ENCODE measurements at places on chromosomes 12 and 14.

DNA sequence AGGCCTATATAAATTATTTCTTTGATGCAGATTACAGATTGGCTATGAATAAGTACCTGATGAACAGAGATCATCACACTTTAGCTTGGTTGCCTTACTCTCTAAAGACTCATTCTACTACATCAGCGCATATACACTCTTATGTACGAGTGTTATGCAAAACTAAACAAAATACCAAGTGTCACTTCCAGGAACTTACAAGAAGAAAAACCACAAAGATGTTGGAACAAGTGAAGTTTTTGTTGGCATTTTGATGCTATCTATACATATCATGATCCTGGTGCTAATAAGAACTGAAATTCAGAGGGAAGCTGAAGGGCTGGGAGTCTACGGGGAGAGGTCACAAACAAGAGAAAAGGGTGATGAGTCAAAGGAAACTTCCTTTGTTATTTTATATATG, 47.9 kb upstream of the CERS5 start:
- no peak for DNase-seq

GRCh38 chr14:63896278-63896720, 43.5 kb downstream of the SYNE2 start:
- no peak for DNase-seq

- DNase-seq, result no peak
Measured at GRCh38 chr14:57909626-57910025, 43.7 kb upstream of the SLC35F4 start.

DNA sequence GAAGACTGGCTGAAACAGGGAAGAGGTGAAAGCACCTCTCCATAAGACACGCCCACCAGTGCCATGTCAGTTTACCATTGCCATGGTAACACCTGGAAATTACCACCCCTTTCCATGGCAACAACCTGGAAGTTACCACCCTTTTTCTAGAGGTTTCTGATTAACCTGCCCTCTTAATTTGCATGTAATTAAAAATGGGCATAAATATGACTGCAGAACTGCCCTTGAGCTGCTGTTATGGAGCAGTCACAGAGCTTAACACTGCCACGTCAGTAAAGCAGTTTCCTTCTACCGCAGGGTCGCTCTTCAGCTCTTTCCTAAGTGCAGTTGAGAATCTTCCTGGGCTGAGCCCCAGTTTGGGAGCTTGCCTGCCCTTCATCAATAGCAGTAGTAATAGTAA, 55.2 kb downstream of the RASSF3 start:
- no peak for DNase-seq

DNA sequence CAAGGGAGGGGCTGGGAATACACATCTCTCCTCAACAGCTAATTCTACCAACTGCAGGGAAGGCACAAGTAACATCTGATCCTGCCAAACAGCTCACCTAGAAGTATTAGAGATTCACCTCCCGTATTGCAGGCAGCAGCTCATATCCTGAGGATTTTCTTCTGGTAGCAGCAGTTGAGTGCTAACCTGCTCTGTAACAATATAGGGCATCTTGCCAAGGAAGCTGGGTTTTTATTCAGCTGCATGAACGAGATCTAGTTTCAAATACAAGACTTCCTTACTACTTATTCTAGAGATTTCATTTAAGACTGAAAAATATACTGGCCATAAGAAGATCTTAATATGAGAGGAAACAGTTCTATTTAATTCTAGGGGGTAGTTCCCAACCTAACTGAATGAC, 261.4 kb upstream of the USP15 start:
- no peak for DNase-seq

- no peak for DNase-seq
Measured at GRCh38 chr12:77686760-77687159, 143.9 kb upstream of the NAV3 start.

GRCh38 chr14:101982621-101983020, 18.2 kb downstream of the DYNC1H1 start:
- DNase-seq, result no peak

- DNase-seq, result no peak
Measured at GRCh38 chr12:123444092-123445026, 7.9 kb upstream of the RILPL2 start.

DNA sequence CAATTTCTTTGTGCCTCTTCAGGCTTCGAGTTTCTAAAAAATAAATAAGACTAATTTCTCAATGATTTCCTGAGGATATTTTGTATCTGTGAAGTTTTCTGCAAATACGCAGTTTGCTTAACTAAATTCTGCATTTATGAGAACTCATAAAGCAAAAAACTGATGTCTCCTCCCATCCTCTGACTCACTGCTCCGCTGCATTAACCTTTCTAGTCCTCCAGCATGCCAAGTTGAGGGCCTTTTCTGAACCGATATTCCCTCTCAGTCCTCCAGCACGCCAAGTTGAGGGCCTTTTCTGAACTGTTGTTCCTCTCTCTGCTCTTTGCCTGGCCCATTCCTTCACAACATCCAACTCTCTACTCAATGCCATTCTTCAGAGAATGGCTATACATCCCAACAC, 3.2 kb downstream of the IPO8 start:
- no peak for DNase-seq

DNA sequence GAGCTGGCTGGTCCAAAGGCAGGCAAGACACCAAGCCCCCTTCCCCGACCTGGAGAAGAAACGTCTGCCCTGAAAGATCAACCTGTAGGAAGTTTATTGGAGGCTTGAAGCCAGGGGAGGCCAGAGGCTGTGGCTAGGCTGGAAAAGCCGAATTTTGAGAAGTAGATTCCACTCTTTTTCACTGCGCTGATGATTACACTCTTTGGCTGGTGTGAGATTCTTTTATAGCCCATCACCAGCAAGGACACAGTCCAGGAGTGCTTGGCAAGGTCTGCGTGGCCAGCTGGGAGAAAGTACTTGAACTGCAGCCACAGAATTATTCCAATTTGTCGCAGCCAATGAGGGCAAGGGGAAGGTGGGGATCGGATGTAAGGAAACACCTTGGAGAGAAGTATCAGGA, 45.0 kb downstream of the SYNE3 start:
- no peak for DNase-seq

DNA sequence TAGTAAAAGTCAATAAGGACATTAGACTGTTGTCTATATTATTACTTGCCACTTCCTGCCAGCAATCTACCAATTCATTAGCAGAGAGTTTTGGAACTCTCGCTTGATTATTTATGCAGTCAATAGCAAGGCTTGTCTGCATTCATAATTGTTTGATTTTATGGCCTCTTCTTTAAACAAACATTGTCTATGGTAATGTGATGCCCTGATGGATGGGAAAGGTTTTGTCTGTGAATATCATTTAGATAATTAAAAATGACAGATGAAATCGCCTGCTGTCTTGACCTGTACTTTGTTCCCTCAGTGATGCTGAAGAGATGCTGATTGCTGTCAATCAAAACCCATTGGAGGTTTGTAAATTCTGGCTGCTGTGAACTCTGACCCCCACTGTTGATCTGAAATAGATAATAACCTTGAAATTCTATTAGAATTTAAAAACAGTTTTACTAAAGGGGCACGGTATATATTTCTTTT, 455.3 kb downstream of the NPAS3 start:
- DNase-seq, result no peak

GRCh38 chr12:50103767-50104321, at the start of gene GPD1:
Gene GPD1 (plus strand): TSS chr12:50104008. CDS start chr12:50104051, 43 bp downstream.
- DNase-seq, result no peak

DNA sequence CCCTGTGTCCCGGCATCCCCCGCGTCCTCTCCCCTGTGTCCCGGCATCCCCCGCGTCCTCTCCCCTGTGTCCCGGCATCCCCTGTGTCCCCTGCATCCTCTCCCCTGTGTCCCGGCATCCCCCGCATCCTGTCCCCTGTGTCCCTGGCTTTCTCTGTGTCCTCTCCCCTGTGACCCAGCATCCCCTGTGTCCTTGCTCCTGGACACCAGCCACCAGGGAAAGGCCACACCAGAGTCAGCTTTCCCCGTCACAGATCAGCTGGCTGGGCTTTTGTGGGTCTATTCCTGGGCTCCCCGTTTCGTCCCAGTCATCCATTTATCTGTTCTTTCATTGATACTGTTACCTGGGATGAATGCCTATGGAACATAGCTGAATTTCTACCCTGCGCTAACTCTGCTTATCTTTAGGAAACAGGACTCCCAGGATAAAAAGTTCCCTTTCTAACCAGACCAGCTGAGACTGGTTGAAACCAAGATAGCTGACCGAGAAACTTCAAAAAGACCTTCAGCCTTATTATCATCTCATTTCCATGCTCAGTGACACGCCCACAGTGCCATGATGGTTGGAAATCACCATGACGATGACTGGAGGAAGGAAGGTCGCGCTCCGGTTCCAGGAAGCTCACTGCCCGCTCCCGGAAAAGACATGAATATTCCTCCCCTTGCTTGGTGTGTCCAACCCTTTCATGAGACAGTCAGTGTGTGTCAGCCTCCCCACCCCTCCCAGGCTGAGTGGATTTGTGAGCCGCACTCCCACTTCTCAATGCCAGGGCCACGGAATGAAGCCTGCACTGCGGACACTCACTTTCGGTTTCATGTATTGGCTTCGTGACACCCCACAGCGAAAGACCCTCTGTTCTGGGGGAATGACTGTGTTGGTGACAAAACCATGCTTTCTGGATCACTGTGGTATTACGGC, 276.4 kb upstream of the SFSWAP start:
- DNase-seq, result no peak

DNA sequence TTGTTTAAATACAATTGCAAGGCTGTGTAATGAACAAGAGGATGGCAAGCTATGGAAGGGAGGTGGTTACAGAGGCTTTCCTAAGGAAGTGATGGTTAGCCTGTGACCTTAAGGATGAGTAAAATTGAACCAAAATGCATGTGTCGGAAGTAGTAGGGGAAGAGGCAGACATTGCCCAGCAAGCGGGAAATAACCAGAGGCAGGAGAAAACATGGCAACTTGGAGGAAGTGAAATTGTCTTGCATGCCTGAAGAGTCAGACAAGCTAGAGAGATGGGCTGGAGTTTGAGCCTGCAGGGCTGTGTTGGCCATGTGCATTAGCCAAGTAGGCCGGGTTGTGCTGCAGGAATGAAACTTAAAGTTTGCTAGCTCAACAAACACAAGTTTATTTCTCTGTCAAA, 96.2 kb downstream of the BTG1 start:
- DNase-seq, result no peak

- no peak for DNase-seq
Measured at GRCh38 chr12:966724-967123, 17.2 kb upstream of the RAD52 start.

GRCh38 chr14:100268591-100269207, 29.8 kb downstream of the YY1 start:
- DNase-seq, result no peak

DNA sequence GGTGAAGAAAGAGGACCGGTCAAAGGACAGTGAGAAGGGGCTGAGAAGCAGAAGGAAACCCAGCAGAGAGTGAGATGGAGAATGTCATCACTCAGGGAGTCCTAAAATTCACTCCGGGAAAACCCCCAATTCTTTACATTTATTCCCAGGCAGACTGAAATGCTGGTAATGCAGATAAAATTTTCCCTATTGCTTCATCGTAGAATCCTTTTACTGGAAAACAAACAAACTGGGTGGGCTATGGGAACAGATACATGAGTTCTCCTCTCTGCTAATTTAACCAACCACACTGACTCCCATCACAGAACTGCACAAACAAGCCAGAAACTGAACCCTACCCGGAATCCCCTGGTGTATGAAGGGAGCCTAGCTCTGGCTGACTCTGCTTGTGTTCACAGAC, 20.9 kb downstream of the HEBP1 start:
- no peak for DNase-seq

GRCh38 chr14:105477660-105478397, 3.2 kb downstream of the CRIP2 start:
- DNase-seq, result no peak

GRCh38 chr12:7346551-7347225, 42.8 kb downstream of the ACSM4 start:
- DNase-seq, result no peak

- no peak for DNase-seq
Measured at GRCh38 chr12:103583008-103583407, 4.1 kb upstream of the STAB2 start.

- no peak for DNase-seq
Measured at GRCh38 chr12:20439626-20440025, 71.3 kb downstream of the PDE3A start.

DNA sequence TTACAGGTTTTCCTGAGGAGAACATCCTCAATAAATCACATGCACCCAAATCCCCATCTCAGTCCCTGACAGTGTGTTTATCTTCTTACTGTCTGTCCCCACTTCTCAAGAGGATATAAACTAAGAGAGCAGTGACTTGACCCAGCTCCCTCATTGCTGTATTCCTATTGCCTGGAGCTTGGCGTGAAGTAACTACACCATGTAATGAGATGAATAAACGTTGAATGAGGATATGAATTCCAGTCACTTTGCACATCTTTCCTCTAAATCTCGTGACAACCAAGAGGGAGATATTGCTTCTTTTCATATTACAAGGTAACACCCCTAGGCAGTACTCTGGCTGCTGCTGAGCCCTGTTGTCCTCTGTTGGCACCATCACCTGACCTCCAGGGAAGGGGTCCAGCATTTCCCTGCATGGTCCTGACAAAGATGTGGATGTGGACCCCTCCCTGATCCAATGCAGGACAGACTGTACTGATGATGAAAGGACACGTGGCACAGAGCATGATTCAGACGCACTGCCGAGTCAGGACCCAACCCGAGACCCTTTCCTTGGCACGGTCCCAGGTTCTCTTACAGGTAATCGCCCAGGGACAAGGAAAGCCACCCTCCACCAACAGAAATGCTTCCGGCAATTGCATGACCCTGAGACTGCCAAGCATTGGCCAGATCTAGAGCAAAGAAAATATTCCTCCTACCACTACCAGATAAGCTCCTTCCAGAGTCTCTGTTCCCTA, 47.7 kb upstream of the CPM start:
- DNase-seq, result no peak

GRCh38 chr12:6871052-6871957, 1.8 kb downstream of the SPSB2 start:
- no peak for DNase-seq

GRCh38 chr14:102779574-102780315, 2.5 kb downstream of the TRAF3 start:
- no peak for DNase-seq

DNA sequence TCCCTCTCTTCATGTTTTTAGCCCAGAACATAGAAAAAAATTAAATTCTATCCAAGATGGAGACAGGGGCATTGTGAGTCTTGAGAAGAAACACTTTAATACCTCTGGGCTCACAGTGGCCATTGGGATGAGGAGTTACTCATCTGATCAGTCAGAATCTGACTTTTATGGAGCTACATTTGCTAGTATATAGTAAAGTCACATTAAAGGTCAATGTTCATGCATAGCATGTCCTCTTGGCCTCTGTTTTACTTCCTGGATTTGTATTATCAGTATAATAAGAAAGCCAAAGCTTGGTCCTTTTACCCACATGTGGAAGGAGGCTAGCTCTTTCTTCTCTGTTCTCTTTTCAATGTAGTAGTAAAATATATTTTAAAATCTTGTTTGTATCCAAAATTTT, 93.6 kb upstream of the CNOT2 start:
- no peak for DNase-seq

DNA sequence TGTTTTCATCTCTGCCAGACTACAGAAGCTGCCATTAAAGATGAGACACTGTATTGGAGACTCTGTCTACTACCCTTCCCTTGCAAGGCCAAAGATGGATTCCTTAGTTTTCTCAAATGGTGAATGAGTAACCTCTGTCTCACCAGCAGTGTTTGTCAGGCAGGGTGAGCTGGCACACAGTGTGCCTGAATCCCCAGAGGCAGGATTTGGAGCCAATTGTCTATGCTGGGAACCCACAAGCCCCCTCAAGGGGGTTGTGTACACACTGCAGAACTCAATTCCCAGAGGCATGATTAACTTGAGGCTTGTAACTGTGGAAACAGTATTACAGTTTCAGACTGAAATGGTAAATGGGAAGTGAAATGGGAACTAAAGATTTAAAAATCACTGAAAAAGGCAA, 136.8 kb upstream of the PTPRB start:
- no peak for DNase-seq

GRCh38 chr12:81207664-81208063, 129.8 kb downstream of the ACSS3 start:
- no peak for DNase-seq
